Activated CD4-positive, alpha-beta T cell treated with anti-CD3 and anti-CD28 coated beads, Interleukin-2, Interleukin-6, amounts not matched to agents 100 ng/mL and 50 ng/mL, durations not matched to agents 16 hours and 8 hours (primary cell): ENCODE measurements at places on chromosomes 7 and 10.

GRCh38 chr10:72487521-72487920 lies 132.8 kb upstream of the DNAJB12 start:
- DNase-seq = no peak

- DNase-seq = no peak
Measured at GRCh38 chr7:132368246-132368900, 207.9 kb downstream of the PLXNA4 start.

DNA sequence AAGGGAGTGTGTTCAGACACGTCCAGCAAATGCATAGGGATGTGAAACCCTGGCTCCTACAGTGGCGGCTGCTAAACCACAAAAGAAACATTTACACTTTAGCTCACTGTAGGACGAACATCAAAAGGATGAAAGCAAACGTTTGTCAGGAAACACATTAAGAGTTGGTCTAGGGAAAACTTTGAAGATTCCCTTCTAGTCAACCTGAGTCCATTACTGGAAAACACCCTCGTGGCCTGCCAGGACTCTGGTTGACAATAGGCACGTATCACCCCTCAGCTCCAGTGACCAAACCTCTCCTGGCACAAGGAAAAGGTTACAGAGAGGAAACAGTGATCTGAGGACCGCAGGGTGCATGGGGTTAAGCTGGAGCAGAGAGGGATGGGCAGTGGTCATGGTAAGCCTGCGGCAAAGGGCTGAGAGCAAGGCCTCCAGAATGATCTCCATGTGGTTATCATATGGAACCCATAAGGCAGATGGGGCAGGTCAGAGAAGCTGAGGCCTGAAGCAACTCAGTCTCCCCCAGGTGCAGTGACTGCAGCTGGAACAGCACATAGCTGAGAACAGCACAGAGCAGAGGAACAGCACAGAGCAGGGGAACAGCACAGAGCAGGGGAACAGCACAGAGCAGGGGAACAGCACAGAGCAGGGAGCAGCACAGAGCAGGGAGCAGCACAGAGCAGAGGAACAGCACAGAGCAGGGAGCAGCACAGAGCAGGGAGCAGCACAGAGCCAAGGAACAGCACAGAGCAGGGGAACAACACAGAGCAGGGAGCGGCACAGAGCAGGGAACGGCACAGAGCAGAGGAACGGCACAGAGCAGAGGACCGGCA lies 49.9 kb downstream of the CHST15 start:
- DNase-seq = no peak

DNA sequence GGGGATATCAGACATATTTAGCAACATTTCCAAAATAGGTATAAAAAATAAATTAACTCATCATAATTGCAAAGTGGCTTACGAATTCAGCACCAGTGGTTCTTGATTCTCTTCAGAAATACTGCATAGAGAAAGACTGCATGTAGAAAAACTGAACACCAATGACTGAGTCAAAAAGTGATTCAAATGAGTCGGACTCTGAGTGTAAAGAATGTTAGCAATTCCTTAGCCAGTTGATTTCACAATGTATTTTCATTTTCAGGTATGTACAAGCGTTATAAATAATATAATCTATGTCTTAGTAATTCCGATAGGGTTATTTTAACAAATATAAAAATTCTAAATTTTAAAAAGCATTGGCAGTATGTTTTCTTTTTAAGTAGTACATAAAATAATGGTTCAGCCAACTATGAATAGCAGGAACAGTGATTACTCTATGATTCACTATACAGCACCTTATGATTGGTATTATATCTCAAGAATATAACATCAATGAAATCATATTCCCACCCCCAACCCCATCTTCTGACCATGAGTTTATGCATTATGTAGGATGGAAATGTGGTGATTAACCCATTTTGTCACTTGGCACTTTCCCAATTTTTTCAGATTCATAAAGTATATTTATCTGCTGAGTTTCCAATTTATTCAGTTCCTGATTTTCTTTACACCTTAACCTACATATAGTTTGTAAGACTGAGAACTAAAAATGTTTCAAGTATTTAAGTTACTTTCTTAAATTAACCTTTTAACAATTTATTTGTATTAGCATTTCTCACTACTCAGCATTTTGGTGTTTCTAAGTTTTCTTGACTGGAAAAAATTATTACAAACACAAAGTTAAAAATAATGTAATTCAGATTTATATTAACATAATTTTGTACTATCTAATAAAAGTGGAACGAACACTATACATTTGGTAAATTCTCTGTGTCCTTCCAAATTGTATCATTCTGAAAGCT lies 33.9 kb downstream of the DNAJC1 start:
- no peak for DNase-seq

DNA sequence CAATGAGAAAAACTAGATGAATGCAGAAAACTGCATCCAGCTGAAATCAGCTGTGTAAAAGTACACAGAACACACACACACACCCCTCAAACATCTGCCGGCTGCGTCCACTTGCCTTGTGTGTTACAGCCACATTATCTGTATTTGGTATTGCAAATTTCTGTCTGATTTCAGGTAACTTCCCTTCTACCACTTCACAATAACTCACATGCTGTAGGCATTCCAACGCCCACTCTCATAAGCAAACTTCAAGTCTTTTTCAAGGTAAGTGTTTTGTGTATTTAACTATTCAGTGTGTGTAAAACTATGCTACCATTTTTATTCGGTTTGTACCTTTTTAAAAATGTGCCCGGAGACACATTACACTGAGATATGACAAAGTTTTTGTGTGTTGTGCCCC lies 594.2 kb downstream of the SORCS1 start:
- no peak for DNase-seq

DNA sequence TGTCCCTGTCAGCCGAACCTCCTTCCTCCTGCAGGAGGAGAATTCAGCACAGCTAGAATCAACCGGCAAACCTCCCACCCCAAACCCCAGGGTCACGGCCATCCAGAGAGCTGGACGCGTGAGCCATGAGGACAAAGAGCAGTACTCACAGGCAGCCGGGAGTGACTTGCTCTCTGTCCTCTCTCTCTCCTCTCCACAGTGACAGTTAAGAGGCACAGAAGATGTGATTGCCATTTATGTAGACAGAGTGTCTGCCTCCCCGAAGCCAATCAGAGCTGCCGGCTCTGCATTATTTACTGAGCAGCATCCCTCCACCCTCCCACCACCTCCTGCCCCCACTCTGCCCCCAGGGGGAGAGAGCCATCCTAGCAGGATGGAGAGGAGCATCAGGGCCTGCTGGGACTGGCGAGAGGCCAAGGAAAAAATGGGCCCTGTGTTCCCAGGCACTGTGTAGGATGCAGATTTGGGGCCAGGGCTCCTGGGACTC lies 4.3 kb downstream of the DDC start:
- no peak for DNase-seq
